ENCODE measurements at places on chromosomes 12 and 14. TPM values are rescaled to one million over a fixed set of nuclear protein-coding genes. Genes with fewer than 3 reads are reported as not detected.

GRCh38 chr12:12922978-12923377 is 29.0 kb downstream of the GPRC5D start:
- peaks cover 3% of the 10 kb centered on the region for H3K27me3 ChIP-seq
- H3K36me3 ChIP-seq = no peaks in the 10 kb centered on the region
- DNase-seq = no peak
- H3K27ac ChIP-seq = no peak overlapping the region

DNA sequence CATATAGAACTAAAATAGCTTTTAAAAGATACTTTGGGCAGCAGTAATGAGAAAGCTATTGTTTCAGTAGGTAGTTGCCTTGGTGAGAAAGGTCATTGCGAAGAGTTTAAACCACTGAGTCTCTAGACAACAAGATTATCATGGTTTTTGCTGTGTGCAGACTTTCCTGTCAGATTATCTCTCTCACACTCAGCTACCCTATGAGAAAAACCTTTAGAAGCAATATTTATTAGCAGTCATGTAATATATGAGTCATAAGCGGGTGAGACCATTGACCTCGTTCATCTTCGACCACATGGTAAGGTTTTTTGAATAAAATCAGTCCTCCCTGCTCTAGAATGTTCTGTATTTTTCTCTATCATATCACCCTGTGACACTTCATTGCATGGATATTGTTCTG is 59.9 kb downstream of the GPR65 start:
- H3K27me3 ChIP-seq = no peaks in the 10 kb centered on the region
- H3K36me3 ChIP-seq = no peaks in the 10 kb centered on the region
- no peak overlapping the region for H3K4me3 ChIP-seq
- H3K4me1 ChIP-seq = no peaks in the 10 kb centered on the region
- no peak for DNase-seq

DNA sequence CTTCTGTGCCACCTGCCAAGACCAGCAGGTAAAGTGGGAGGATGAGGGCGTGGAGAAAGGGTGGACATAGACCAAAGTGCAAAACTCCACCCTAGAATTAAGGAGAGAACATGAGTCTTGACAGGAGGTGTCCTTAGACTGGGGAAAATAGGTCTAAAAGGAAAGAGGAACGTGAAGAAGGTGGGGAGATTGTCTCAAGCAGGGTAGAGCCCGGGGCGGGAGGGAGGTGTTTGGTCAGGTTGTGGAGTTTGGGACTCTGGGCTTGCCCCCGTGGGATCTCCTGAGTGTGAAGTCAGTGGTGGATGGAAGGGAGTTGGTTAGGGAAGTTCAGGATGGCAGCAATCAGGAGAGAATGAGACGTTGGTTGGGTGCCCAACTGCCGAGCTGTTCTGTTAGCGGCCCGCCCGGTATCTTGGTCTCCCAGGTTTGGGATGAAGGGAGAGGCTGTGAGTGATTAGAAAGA is 386 bp downstream of the DGKA start:
- peaks cover 63% of the 10 kb centered on the region for H3K36me3 ChIP-seq
- peak overlapping the region; percentile 99 for H3K27ac ChIP-seq
- peak overlapping the region; percentile 89 for H3K4me3 ChIP-seq
- no peak for DNase-seq
- peaks cover 42% of the 10 kb centered on the region for H3K4me1 ChIP-seq

DNA sequence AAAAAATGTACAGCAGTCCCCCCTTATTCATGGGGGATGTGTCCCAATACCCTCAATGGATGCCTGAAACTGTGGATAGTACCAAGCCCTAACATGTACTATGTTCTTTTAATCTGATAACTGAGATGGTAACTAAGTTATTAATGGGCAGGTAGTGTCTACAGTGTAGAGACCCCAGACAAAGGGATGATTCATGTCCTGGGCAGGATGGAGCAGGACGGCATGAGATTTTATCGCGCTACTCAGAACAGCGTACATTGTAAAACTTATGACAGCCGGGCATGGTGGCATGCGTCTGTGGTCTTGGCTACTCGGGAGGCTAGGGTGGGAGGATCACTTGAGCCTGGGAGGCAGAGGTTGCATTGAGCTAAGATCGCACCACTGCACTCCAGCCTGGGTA is 37.1 kb downstream of the KIAA0586 start:
- H3K4me1 ChIP-seq = peaks cover 3% of the 10 kb centered on the region
- no peak for DNase-seq
- H3K4me3 ChIP-seq = no peak overlapping the region
- no peaks in the 10 kb centered on the region for H3K27me3 ChIP-seq

DNA sequence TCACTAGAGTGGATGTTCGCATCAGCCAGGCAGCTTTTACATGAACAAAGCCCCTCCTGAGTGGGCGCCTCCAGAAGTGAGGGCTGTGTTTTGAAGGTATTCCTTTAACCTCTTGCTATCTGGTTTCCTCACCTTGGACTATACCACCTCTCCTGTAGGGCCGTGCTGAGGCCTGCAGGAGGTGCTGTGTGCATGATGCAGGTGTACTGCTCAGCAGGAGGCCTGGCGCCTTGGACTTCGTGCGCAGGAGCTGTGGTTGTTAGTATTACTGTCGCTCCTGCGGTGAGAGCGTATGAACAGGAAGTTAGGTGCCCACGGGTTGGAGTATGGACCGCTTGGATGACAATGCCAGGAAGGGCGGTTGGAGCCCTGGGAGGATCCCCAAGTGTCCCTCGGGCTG is 130.7 kb downstream of the TSPAN9 start:
- no peak for DNase-seq
- no peaks in the 10 kb centered on the region for H3K4me1 ChIP-seq
- no peak overlapping the region for H3K4me3 ChIP-seq
- H3K36me3 ChIP-seq = no peaks in the 10 kb centered on the region
- peaks cover 5% of the 10 kb centered on the region for H3K27me3 ChIP-seq

GRCh38 chr12:115870510-115870909 is 407.0 kb downstream of the MED13L start:
- no peak for DNase-seq
- H3K36me3 ChIP-seq = no peaks in the 10 kb centered on the region
- no peaks in the 10 kb centered on the region for H3K4me1 ChIP-seq
- no peak overlapping the region for H3K4me3 ChIP-seq
- H3K27ac ChIP-seq = no peak overlapping the region

DNA sequence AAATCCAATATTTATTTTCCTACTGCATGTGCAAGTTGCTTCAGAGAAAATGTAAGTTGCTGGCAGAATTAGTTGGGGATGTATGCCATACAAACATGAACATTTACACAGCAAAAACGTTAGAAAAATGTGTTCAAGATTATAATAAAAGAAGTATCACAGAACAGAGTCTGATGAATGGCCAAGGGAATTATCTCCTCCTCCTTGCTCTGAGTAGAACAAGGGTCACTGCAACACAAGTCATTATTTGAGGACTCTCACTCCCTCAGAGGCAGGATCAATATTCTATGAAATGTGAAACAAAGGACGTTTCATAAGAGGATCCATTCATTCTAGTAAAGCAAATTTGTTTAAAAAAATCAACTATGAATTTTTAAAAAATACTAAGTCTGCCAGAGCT is 177.8 kb downstream of the PRKD1 start:
- H3K27ac ChIP-seq = no peak overlapping the region
- no peak overlapping the region for H3K4me3 ChIP-seq
- DNase-seq = no peak
- no peaks in the 10 kb centered on the region for H3K27me3 ChIP-seq
- no peaks in the 10 kb centered on the region for H3K4me1 ChIP-seq
- H3K36me3 ChIP-seq = no peaks in the 10 kb centered on the region

GRCh38 chr12:124625867-124626675 is 58.7 kb upstream of the NCOR2 start:
- no peak overlapping the region for H3K27ac ChIP-seq
- H3K4me3 ChIP-seq = no peak overlapping the region
- no peaks in the 10 kb centered on the region for H3K27me3 ChIP-seq
- H3K4me1 ChIP-seq = no peaks in the 10 kb centered on the region
- no peaks in the 10 kb centered on the region for H3K36me3 ChIP-seq

GRCh38 chr14:75399843-75400775 is 27.7 kb upstream of the JDP2 start:
- DNase-seq = no peak
- H3K4me3 ChIP-seq = no peak overlapping the region
- H3K4me1 ChIP-seq = peaks cover 22% of the 10 kb centered on the region
- H3K27me3 ChIP-seq = peaks cover 13% of the 10 kb centered on the region
- H3K27ac ChIP-seq = peak overlapping the region; percentile 73

DNA sequence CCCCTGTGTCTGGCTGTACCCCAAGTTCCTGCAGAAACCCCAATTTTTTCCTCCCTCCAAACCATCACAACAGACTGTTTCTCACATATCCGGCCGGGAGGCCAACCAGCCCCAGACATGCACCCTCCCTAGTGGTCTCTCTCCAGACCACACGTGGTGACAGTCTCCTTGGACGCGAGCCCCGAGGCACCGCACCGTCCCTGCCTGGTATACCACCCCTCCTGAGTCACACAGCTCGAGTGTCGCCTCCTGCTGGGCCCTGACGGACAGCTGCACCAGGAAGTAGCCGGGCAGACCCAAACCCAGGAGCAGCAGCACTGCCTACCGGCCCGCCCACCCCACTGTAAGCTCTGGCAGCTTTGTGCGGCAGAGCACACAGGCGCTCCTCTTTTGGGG is 97.4 kb downstream of the RFLNA start:
- DNase-seq = no peak
- no peak overlapping the region for H3K4me3 ChIP-seq
- H3K4me1 ChIP-seq = peaks cover 36% of the 10 kb centered on the region
- H3K36me3 ChIP-seq = peaks cover 2% of the 10 kb centered on the region
- H3K27ac ChIP-seq = no peak overlapping the region

DNA sequence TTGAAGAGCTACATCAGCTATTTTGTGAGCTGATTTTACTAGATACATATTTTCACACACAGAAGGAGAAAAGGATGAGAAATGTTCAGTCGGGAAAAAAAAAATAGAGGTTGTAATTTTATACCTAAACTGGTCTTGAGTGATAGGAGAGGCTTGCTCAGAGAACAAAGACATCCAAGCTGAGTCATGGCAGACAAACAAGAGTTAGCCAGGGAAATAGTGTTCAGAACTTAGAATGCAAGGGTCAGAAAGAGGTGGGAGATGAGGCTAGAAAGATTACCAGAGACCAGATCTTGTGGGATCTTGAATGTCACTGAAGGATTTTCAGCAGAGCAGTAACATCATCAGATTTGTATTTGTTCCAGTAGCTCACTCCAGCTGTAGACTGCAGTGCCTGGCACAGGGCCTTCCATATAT is 121.9 kb upstream of the ATF1 start:
- H3K36me3 ChIP-seq = peaks cover 21% of the 10 kb centered on the region
- H3K27ac ChIP-seq = no peak overlapping the region
- H3K4me3 ChIP-seq = no peak overlapping the region
- no peaks in the 10 kb centered on the region for H3K27me3 ChIP-seq
- no peak for DNase-seq

DNA sequence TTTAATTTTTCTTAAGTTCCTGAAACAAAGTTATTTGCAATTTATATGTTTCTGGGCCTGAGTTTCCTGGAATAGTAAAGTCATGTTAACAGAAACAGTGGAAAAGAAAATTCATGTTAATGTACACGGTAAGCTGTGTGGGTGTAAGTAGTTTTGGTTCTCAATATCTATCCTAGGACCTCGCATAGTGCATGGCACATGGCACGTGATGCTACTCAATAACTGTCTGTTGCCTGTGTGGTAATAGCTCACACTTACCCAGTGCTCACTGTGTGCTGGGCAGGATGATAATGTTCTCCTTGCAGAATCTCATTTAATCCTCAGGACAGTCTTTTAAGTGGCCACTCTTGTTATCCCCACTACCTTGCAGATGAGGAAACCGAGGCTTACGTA is 100.7 kb downstream of the DUSP16 start:
- H3K36me3 ChIP-seq = peaks cover 18% of the 10 kb centered on the region
- no peak overlapping the region for H3K4me3 ChIP-seq
- DNase-seq = no peak
- H3K27ac ChIP-seq = peak overlapping the region; percentile 80
- no peaks in the 10 kb centered on the region for H3K27me3 ChIP-seq
- peaks cover 55% of the 10 kb centered on the region for H3K4me1 ChIP-seq

DNA sequence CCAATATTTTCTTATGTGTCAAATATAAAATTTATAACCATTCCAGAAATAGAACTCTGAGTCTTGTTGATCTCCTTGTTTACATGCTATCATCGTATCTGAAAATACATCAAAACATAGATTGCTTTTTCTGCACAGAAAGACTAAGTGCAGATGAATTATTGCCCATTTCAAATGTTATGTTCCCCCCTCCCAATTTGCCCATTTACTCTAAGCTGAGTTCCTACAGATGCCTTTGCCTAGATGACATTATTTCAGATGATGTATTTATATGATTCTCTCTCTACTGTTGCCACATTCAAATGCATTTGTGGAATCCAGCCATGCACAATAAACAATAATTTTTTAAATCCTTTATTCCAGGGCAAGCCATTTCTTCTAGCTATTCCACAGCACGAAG is 810.1 kb upstream of the MGAT4C start:
- H3K27me3 ChIP-seq = no peaks in the 10 kb centered on the region
- no peaks in the 10 kb centered on the region for H3K4me1 ChIP-seq
- H3K27ac ChIP-seq = no peak overlapping the region
- H3K4me3 ChIP-seq = no peak overlapping the region
- DNase-seq = no peak

DNA sequence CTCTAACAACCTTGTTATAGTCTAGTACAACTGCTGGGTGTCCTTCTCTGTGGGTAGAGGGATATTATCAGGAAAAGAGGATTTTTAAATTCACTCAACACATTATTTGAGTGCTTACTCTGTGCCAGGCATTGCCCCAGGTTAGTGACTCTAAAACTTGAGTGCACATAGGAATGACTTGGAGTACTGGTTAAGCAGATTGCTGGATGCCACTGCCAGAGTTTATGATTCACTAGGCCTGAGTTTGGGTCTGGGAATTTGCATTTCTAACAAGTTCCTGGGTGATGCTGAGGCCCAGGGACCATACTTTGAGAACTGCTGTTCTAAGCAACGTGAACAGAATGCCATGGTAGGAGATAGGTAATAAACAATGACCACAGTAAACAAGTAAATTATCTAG is 96.6 kb downstream of the CFAP54 start:
- H3K4me1 ChIP-seq = no peaks in the 10 kb centered on the region
- peaks cover 21% of the 10 kb centered on the region for H3K27me3 ChIP-seq
- H3K27ac ChIP-seq = no peak overlapping the region
- H3K36me3 ChIP-seq = no peaks in the 10 kb centered on the region
- no peak overlapping the region for H3K4me3 ChIP-seq
- DNase-seq = no peak

Gene CD9
- total RNA-seq = 5.7 TPM

Gene FBLN5
- total RNA-seq = 3.8 TPM

Gene FOXG1
- not detected for total RNA-seq

Gene HVCN1
- 16.0 TPM for total RNA-seq

Gene ANAPC5
- 140 TPM for total RNA-seq

Gene FAM186B
- 0.15 TPM for total RNA-seq

Gene CFL2
- 5.4 TPM for total RNA-seq

Gene ALX1
- total RNA-seq = not detected
